Omental fat pad (tissue), 4 donors: ENCODE measurements at places on chromosomes 1 and 21. TPM values are rescaled to one million over a fixed set of nuclear protein-coding genes. Genes with fewer than 3 reads are reported as not detected.

- DNase-seq: no peak
These were observed 4.1 kb downstream of the ETNK2 start for GRCh38 chr1:204147406-204148383.

PER3 gene
- 13.9 TPM for total RNA-seq

- no peak for DNase-seq
These were observed 7.4 kb downstream of the MEF2D start for GRCh38 chr1:156493154-156493631.

GRCh38 chr1:234256359-234256758, 116.9 kb upstream of the COA6 start:
- no peak for DNase-seq

ZYG11B gene
- 38.0 TPM for total RNA-seq

DNA sequence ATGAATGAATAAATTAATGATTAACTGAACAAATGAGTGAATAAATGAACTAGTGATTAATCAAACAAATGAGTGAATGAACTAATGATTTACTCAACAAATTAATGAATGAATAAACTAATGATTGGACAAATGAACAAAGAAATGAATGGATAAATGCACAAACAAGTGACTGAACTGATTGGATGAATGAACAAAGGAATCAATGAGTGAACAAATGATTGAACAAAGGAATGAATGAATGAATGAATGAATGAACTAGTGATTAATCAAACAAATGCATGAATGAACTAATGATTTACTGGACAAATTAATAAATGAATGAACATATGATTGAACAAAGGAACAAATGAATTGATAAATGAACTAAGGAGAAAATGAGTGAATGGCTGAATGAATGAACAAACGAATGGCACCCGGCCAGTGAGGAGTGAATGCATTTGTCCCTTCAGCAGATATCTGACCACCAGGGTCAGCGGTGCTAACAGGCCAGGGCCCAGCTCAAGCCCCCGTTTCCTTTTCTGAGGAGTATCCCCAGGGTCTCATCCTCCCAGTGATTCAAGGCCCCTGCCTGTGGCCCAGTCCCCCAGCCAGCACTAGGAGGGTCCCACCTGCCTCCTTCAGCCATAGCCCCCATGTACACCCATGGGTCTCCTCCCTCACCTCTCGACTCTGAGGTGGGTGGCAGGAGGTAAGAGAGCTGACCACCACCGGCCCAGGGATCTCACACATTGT, 49.9 kb downstream of the WNT9A start:
- peak; percentile 0 for DNase-seq

- peak; percentile 56 for DNase-seq
These were observed at the start of gene CYB561D1 for GRCh38 chr1:109493805-109494539. TSS of gene CYB561D1 (plus strand) at chr1:109494094. CDS start at chr1:109494140, 46 bp downstream.

SLC45A3 gene
- total RNA-seq: 2.2 TPM

DNA sequence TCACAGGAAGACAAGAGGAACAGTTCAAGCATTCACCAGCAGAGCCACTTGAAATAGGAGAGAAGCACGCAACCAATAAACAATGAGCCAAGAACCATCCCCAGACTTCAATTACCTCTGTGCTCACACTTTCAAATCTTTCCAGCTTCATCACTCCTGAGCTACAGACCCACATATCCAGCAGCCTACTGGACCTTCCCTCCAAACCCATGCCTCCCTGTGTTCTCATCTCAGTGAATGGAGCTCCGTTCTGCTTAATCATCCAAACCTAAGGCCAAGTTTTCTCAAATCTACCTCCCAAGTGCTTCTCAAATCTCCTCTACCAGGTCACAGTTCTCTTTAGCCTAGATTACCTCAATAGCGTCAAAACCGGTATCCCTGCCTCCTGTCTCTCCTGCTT, 3.7 kb downstream of the PEF1 start:
- DNase-seq: no peak

GRCh38 chr1:199082778-199083389, 444.0 kb downstream of the PTPRC start:
- no peak for DNase-seq

DNA sequence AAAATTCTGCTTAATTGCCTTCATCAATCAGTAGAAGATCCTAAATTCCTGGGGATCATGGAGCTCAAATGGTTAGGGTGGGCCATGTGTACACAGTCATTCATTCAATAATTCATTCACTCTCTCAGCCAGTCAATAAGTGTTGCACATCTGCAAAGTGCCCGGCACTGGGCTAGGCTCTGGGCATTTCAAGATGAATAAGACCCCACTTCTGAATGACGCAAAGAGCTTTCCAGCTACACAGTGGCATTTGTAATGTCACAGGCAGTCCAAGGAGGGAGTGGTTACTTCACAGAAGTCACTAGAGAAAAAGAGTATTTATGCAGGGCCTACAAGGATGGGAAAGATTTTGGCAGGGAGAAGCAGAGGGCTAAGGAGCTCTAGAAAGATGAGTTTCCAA, 93.2 kb downstream of the KCNJ15 start:
- no peak for DNase-seq

DNA sequence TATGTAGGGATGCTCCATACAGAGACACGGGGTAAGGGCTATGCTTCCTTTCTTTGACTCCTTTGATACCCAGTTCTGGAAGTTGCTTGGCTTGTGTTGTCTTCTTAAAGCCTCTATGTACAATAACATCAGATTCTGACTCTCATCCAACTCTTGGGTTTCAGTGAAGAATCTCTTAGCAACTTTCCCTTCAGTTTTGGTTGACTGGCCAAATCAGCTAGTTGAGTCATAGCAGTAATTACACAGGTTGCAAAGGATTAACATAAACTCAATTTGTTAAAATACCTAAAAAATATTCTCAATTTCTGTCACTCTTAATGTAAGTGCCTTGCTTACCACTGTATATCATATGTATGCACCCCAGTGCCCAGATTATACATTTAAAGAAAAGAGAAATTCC, 9.2 kb downstream of the CD1E start:
- no peak for DNase-seq
